ENCODE measurements at places on chromosomes 7 and 10.
A peak's percentile ranks its signal among the peaks of the same experiment; 100 is the strongest.

DNA sequence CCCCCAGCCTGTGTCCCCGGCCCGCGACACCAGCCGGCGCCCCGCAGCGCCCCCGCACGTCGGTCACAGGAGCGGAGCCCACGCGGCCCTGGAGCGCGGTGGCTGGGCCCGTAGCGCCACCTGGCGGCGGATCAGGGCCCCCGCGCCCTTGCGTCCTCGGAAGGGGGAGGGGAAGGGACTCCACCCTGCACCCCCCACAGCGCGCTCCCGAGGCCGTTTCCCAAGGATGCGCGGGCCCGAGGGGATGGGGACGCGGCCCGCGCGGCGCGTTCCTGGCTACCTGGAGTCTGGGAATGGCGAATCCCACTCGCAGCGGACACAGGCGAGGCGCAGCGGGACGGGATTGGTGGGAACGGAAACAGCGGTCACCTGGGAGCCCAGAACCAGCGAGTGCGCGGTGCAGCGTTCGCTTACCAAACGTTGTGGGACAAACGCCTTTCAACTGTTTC, 23.8 kb upstream of the MKI67 start:
- DNase-seq = peak; percentile 4

- DNase-seq = no peak
Measured at GRCh38 chr10:14671386-14671831, 103.3 kb downstream of the FAM107B start.

- DNase-seq = no peak
Measured at GRCh38 chr7:1220977-1221745, 11.5 kb upstream of the UNCX start.

DNA sequence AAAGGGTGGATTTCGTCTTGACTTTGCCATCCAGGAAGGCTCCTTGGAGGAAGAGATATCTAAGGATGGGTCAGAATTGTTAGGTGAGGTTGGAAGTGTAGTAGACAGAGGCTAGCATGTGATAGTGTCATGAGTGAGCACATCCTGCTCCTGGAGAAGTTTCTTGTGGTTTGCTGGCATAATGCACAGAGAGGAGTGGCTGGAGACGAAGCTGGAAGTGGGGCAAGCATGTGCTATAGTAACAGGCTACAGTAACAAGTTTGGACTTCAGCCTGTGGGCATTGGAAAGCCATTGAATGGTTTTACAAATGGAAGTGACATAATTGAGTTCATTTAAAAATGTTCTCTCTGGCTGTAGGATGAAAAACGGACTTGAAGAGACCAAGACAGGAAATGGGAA, 175.6 kb upstream of the VWC2 start:
- DNase-seq = no peak

GRCh38 chr7:512541-513311, 6.9 kb downstream of the PDGFA start:
- DNase-seq = no peak

DNA sequence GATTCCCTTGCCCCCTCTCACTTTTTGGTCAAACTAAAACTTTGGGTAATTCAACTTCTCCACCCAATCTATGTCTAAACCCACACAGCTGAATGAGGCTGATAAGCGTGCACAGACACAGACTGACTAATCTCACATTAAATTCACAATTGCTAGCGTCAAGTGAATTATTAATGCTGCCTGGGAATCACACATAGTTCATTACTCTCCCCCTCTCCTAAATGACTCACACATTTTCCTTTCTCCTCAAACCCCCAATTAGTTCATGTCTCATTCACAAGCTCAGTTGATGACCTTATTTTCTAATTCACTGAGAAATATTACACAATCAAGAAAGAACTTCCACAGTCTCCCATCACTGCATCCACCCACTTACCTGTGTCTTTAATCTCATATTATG, 14.5 kb downstream of the KLF14 start:
- no peak for DNase-seq

- DNase-seq = no peak
Measured at GRCh38 chr10:94524711-94525110, 20.9 kb upstream of the HELLS start.
